ENCODE measurements at places on chromosomes 13 and 19. TPM values are rescaled to one million over a fixed set of nuclear protein-coding genes. Genes with fewer than 3 reads are reported as not detected.
A peak's percentile ranks its signal among the peaks of the same experiment; 100 is the strongest.

DNA sequence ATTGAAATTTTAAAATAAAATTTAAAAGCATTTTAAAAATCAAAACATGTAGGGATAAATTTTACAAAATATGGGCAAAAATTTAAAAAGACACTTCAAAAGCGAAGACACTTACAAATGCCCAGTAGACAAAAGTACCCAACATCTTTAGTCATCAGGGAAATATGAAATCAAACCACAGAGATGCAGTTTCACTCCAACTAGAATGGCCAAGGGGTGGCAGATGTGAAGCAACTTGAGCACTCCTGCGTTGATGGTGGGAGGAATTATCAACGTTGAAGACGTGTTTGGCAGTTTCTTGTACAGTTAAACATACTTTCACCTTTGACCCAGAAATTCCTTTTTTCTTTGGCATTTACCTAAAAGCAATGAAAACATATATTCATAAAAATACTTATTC is 518.0 kb upstream of the SGCG start:
- H3K36me3 ChIP-seq = no peaks in the 10 kb centered on the region
- H3K27me3 ChIP-seq = no peaks in the 10 kb centered on the region
- no peak overlapping the region for H3K27ac ChIP-seq

DNA sequence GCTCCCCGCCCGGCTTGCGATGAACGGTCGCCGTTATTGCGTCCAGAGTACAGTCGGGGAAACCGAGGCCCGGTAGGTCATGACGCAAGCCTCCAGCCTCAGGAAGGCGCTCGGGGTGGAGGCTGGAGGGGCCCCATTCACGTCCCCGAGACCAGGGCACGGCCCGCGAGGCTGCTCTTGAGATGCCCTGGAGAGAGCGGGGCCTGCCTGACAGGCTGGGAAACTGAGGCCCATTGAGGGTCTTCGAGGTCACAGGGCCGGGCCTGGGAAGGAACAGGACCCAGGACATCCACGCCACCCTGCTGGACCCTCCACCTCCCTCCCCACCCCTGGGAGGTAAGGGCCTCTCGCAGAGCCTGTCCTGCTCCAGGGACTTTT is 367 bp downstream of the NDUFS7 start:
- no peak for DNase-seq
- no peaks in the 10 kb centered on the region for H3K27me3 ChIP-seq
- peaks cover 5% of the 10 kb centered on the region for H3K36me3 ChIP-seq
- H3K27ac ChIP-seq = peak overlapping the region; percentile 77
- H3K4me1 ChIP-seq = peaks cover 7% of the 10 kb centered on the region
- H3K4me3 ChIP-seq = peak overlapping the region; percentile 79

The PGLYRP2 gene
- not detected for total RNA-seq

DNA sequence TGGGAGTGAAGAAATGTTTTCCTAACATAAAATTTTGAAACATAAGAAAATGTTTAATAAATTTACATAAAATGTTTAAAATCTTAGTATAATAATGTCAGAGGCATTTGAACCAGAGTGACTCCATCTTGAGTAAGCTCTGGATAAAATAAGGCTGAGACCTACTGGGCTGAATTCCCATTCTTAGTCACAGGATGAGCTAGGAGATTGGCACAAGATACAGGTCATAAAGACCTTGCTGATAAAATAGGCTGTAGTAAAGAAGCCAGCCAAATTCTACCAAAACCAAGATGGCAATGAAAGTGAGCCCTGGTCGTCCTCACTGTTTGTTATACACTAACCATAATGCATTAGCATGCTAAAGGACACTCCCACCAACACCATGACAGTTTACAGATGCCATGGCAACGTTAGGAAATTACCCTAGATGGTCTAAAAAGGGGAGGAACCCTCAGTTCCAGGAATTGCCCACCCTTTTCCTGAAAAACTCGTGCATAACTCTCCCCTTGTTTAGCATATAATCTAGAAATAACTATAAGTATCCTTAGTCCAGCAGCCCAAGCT is 1184.0 kb downstream of the UQCRFS1 start:
- no peaks in the 10 kb centered on the region for H3K36me3 ChIP-seq
- H3K4me1 ChIP-seq = no peaks in the 10 kb centered on the region
- H3K4me3 ChIP-seq = no peak overlapping the region
- no peak for DNase-seq
- H3K27me3 ChIP-seq = no peaks in the 10 kb centered on the region

DNA sequence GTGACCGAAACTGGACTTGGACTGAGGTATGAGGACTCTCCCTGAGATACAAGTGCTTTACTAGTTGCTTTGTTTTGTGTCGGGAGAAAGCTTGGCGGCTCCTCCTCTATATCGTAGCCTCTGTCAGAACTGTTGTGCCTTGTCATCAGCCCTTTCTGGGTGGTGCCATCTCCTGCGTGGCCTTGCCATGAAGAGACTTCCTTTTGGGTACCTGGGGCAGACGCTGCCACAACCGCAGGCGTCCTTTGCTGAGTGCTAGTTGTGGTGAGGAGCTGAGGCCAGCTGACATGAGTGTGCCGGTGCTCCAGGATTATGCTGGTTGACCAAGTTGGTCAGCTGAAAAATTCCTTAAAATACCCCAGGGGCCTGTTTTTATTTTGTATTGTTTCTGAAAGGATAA is 124.5 kb downstream of the AKAP11 start:
- H3K27me3 ChIP-seq = no peaks in the 10 kb centered on the region
- DNase-seq = no peak
- no peaks in the 10 kb centered on the region for H3K36me3 ChIP-seq
- H3K4me1 ChIP-seq = peaks cover 50% of the 10 kb centered on the region

The ZNF552 gene
- 7.2 TPM for total RNA-seq

The LATS2 gene
- 1.9 TPM for total RNA-seq

- H3K4me1 ChIP-seq = no peaks in the 10 kb centered on the region
- H3K36me3 ChIP-seq = no peaks in the 10 kb centered on the region
- H3K27me3 ChIP-seq = no peaks in the 10 kb centered on the region
- H3K4me3 ChIP-seq = no peak overlapping the region
- no peak overlapping the region for H3K27ac ChIP-seq
Measured at GRCh38 chr13:93003531-93003930, 223.1 kb upstream of the GPC6 start.

DNA sequence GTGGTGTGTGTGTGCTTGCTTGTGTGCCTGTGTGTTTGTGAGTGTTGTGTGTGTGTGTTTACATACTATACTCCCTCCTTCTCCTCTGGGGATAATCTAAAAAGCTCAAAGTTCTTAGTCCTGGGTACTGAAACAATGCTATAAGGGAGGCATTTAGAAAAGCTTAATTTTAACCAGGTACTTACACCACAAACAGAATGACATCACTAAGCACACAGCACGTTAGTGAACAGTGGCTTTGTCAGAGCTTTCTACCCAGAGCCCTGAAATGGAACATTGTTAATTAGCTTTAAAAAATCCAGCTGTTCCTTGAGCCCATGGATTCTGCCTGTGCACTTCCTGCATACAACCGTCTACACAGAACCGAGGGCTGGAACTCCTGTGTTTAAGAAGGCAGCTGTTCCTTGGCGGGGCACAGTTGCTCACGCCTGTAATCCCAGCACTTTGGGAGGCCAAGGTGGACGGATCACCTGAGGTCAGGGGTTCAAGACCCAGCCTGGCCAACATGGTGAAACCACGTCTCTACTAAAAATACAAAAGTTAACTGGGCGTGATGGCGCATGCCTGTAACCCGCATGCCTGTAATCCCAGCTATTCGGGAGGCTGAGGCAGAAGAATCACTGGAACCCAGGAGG is 69.6 kb upstream of the RNF113B start:
- H3K4me1 ChIP-seq = no peaks in the 10 kb centered on the region
- no peak for DNase-seq
- H3K36me3 ChIP-seq = no peaks in the 10 kb centered on the region
- H3K27me3 ChIP-seq = no peaks in the 10 kb centered on the region
- no peak overlapping the region for H3K4me3 ChIP-seq
- no peak overlapping the region for H3K27ac ChIP-seq

DNA sequence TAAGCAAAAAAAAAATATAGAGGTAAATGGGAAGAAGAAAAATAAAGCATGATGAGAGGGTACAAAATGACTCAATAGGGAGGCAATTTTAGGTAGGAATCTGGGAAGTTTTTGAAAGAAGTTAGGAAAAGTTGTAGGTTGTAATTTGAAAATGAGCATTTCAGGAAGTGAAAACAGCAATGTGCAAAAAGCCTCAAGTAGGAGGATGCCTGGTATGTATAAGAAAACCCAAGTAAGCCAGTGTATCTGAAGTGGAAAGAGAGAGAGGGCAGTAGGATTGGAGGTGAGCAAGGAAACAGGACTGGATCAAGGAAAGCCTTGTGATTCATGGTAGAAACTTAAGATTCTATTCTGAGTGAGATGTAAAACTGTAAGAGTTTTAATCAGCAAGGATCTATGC is 121.6 kb upstream of the SPRY2 start:
- H3K36me3 ChIP-seq = no peaks in the 10 kb centered on the region
- H3K4me1 ChIP-seq = no peaks in the 10 kb centered on the region
- no peaks in the 10 kb centered on the region for H3K27me3 ChIP-seq
- H3K4me3 ChIP-seq = no peak overlapping the region
- no peak for DNase-seq

DNA sequence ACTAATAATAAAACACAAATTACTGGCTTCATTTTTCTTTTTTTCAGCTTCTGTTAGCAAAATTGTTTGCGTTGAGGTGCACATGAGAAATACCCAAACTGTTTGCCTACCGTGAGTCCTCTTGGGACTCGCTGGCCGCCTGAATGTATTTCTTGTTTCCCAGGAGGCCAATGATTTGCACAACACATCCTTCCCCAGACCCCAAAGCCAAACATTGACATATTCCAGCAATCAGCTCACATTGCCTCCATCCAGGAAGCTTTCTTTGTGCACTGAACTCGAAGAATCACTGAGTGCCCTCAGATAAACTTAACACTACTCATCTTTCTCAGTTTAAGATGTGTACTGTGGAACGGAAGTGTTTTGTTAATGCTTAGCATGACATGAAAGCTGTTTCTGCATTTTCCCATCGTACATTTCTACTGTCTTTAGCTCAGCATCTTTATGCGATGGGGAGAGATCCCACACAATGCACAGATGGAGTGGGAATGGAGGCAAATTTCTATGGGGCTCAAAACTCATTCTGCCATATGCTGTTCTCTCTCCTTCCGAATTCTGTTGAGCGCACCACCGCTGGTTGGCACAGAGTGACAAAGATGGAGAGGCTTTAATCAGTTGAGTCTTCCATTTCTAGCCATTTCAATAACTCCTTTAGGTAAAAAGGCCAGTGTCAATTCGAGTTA is 399.5 kb downstream of the RFC3 start:
- DNase-seq = no peak
- no peak overlapping the region for H3K4me3 ChIP-seq
- H3K27ac ChIP-seq = no peak overlapping the region
- no peaks in the 10 kb centered on the region for H3K4me1 ChIP-seq
- H3K27me3 ChIP-seq = no peaks in the 10 kb centered on the region
- H3K36me3 ChIP-seq = no peaks in the 10 kb centered on the region

The ACTMAP gene
- 10.3 TPM for total RNA-seq

The TBXA2R gene
- 1.5 TPM for total RNA-seq

The KCNRG gene
- total RNA-seq = 0.22 TPM

The CEBPA gene
- total RNA-seq = 1.1 TPM

- no peak overlapping the region for H3K27ac ChIP-seq
- peaks cover 50% of the 10 kb centered on the region for H3K36me3 ChIP-seq
- H3K27me3 ChIP-seq = no peaks in the 10 kb centered on the region
- H3K4me1 ChIP-seq = peaks cover 12% of the 10 kb centered on the region
- no peak for DNase-seq
- H3K4me3 ChIP-seq = no peak overlapping the region
Measured at GRCh38 chr19:5588906-5589676, 21.3 kb upstream of the TINCR start.

The RGCC gene
- 107 TPM for total RNA-seq

DNA sequence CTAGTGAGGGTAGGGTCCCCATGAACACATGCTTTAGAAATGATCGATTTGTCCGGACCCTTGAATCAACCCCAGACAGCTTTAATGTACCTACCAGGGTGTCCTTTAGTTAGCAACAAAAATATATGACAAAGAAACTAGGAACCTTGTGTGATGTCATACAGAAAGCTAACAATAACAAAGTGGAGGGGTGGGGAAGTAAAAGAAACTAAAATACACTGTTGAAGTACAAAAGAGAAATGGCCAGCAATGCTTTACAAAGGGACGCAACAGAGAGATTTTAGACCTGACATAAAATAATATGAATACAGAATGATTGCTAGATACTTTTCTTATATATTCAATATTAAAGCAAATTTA is 40.0 kb downstream of the DZIP1 start:
- H3K27ac ChIP-seq = no peak overlapping the region
- no peaks in the 10 kb centered on the region for H3K36me3 ChIP-seq
- H3K4me1 ChIP-seq = no peaks in the 10 kb centered on the region

GRCh38 chr13:61350341-61350740 is 65.3 kb downstream of the PCDH20 start:
- H3K27me3 ChIP-seq = no peaks in the 10 kb centered on the region
- DNase-seq = no peak
- H3K4me3 ChIP-seq = no peak overlapping the region
- H3K36me3 ChIP-seq = no peaks in the 10 kb centered on the region
- no peaks in the 10 kb centered on the region for H3K4me1 ChIP-seq
